ENCODE measurements at places on chromosomes 2 and 18.

GRCh38 chr18:2303517-2304238 is 267.6 kb downstream of the METTL4 start:
- no peak for DNase-seq

DNA sequence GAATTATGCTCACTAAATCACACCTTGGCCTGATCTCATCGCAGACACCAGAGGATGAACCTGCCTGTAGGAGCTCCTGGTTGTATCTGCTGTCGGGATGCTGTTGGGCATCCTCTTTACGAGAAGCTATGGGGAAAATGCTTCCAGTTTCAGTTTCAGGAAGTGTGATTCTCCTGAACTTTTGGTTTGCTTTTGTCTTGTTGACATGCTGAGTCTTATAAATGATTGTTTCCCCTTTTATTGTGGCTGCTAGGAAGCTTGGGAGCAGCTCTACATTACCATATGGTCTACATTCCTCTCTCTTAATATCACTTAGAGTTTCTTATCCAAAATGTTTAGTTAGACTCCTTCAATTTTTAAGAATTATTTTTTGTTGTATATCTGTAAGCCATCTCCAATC is 227.5 kb downstream of the MTX2 start:
- DNase-seq: no peak

DNA sequence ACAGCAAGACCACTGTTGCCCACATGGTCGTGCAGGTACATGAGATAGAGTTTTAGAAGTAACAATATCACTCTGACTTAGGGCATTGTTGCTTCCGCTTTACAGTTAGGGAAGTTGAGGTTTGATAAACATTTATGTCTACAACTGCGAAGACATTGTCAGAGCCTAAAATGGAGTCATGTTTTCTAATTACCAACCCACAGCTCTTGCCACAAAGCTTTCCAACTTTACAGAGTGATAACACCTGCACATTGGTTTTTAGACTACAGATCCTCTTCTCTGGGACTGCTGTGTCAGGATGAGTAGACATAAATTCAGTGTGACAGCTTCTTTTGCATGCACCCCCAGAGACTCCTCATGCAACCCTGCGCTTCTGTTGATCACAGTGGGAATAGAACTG is 119.0 kb downstream of the FEZ2 start:
- DNase-seq: no peak

GRCh38 chr2:46634905-46635304 is 155.5 kb downstream of the TMEM247 start:
- DNase-seq: no peak

GRCh38 chr2:74001781-74002504 is 17.2 kb downstream of the TET3 start:
- no peak for DNase-seq

DNA sequence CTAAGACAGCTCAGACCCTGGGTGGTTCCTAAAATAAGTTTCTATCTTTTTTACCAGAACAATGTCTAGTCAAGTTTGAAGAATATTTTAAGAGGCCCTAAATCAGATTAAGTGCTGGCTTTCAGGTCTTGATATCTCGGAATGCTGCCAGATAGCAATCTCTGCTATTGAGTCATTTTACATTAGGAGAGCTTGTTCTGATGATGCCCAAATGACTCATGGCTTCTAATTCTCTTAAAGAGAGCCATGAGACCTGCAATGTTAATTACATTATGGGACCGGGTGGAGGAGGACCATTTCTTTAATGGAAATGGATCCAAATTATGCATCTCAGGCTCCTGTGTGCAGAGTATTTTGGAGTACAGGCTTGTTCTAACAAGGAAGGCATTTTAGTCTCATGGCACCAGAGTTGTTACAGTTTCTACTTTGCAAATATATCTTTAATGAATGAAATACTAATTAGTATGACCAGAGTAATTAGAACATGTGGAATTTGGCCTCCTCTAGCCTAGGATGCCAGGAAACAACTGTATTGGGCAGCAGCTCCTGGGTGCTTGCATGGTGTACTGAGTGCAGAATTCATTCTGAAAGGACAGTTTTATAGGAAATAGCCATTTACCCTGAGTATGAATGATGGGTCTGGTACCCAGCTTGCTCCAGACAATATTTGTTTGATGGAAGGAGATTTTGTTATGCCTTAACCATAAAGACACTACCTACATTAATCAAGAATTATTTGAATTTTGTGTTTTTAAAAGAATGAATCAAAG is 94.0 kb upstream of the SULT1C3 start:
- no peak for DNase-seq

- DNase-seq: no peak
These were observed 50.4 kb downstream of the POLR1A start for GRCh38 chr2:86055314-86055713.

- no peak for DNase-seq
These were observed 303.0 kb downstream of the NDUFA10 start for GRCh38 chr2:239721991-239722759.

DNA sequence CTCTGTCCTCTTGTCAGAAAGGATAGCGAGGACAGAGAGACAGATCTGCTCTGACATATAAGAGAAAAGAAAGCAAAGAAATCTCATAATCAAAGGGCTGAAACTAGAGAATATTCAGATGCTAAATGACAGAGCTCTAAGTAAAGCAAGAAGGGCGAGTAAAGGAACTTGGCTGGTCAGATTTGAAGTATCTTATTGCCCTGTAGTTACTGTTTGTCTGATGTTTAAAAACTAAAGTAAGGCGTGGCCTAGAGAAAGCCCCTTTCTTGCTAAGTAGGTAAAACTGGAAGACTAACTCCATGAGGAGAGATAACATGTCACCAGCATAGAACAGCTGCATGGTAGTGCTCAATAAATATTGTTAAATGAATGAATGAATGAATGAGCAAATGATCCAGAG is 70.0 kb downstream of the CRACDL start:
- no peak for DNase-seq

- no peak for DNase-seq
These were observed 301.3 kb upstream of the ID2 start for GRCh38 chr2:8380566-8380965.

- DNase-seq: no peak
These were observed 7.7 kb downstream of the KCNF1 start for GRCh38 chr2:10919410-10919770.

DNA sequence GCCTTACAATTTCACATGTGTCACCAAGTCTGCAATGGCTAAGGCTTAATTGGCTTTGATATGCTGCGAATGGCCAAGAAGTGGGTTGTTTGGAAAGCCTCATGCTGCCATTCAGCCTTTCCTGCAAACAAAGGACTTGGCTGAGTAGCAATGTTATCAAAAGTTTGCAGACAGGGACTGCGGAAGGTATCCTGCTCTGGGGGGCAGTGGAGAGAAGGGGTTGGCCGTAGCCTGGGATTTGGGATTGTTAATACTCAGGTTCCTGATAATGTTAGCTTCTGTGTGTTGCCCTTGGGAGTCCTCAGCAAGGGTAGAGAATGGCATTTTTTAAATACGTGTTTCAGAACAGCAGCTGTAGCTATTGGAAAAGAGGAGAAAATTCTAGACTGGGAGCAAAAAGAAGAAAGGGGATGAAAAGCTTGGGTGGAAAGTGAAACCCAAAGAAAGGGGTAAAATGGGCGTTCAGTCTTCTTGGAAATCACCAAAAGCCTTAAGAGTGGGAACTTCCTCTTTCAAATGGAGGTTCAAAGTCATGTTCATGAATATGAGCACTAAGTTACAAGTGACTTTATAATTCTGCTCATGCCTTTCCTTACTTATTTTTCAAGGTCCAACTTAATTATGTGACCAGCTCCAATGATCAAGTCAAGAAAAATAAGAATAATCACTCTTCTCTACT is 325.1 kb downstream of the RNF144A start:
- no peak for DNase-seq

DNA sequence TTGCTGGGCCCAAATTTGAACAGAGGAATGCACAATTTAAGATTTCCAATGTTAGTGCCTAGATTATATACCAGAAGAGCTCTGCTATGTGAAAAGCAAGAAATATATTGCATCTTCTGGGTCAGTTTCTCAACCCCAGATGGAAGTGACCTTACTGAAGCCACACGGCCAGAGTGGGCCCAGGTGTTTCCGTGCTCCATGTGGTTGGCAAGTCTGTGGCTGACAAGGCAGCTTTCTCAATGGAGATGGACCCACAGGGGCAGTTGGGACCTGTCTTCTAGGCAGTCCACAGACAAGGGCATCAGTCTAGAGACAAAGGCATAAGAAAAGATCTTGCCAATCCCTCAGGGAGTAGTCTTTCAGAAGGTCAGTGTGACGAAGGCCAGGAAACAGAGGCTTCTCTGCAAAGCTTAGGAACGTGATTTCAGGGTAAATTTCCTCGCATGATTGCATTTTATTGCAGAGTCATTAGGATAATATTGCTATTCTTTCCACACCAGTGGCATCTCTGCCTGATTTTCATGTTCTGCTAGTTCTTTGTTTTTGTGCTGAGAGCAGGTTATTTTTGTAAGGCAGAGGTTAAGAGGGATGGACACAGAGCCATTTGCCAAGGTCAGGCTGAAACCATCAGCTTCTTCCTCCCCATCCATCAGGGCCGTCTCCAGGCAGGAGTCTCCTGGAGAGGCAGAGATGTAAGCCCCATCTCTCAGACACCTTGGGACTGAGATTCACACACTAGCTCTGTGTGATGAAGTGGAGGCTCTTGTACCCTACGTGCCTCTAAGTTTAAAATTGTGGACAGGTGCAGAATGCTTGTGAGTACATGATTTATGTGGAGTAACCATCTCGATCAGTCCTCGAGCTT is 202.1 kb downstream of the ANKRD30B start:
- no peak for DNase-seq

DNA sequence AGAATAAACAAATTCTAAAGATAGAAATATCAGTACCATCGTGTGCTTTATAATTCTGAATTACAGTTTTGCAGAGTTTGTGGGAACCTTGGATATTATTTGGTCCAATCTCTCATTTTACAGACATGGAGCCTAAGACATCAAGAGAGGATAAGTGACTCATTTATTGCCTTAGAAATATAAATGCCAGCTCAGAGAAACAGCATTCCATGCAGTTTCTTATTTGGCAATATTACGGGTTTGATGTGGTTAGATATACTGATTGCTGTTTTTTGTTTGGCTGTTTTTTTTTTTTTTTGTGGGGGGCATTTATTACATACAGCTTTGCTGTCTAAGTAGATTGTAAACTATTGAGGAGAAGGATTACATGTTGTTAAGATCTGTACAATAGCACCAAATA is 1241.1 kb upstream of the LRRTM1 start:
- no peak for DNase-seq

GRCh38 chr2:22486343-22486742 is 898.6 kb upstream of the KLHL29 start:
- no peak for DNase-seq

DNA sequence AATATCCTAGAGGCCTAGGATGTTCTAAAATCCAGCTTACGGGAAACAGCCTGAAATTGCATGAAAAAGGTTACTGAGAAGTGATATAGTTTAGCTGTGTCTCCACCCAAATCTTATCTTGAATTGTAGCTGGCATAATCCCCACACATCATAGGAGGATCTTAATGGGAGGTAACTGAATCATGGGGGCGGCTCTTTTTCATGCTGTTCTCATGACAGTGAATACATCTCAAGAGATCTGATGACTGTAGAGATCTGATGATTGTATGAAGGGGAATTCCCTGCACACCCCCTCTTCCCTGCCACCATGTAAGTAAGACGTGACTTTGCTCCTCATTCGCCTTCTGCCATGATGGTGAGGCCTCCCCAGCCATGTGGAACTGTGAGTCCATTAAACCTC is 385.6 kb upstream of the ID2 start:
- DNase-seq: no peak

GRCh38 chr2:130787841-130788240 is 32.5 kb downstream of the AMER3 start:
- no peak for DNase-seq

GRCh38 chr18:48791636-48792105 is 159.1 kb downstream of the SMAD7 start:
- DNase-seq: no peak

DNA sequence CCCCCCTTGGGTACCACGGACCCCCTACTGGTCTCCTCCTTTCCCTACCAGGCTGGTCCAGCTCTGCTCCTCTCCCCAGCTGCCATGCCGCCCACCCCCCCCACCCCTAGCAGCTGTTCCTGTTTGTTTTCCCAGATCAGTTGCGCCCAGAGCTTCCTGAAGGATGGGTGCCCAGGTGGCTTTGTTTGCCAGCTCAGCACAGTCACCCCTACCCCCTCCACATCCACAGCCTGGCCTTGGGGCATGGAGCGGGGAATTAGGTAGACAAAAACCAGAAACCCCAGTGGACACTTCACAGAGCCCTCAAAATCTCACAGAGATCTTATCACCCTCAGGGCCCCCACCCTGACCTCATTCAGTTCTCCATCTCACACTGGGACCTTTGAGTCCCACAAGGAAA is 3.7 kb upstream of the CRYBA2 start:
- no peak for DNase-seq

DNA sequence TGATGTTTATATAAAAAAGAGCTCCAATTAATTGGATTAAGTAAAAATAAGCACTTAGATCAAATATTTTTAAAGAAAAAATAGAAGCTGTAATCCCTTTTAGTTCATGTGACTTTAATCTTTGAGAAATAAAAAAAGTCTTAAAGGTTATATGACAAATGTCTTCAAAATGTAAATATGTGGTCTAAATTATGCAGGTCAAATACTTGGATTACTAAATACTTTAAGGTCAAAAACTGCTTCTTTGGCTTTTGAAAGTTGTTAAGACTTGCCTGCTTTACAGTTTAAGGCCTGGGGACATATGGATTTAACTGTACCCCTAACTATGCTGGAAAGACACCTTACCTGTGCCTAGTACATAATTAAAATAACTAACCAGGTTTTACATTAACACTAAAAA is 15.5 kb upstream of the PDK1 start:
- no peak for DNase-seq

DNA sequence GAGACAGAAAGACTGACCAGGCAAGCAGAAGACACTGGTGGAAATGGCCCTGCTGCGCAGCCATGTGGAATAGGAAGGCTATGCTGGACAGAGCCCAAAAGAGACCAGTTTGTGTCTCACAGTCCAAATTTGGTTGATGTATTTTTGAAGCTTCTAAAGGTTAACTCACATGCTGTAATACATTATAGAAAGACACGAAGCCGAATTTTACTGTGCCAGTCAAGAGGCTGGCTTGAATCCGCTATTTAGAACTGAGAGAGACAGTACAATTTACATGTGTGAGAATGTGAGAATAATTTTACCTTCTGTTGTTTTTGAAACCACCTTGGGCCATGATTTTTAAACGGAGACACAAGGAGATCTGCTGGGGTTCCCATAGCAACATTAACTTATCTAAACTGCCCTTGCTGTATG is 113.6 kb downstream of the METTL8 start:
- DNase-seq: no peak

DNA sequence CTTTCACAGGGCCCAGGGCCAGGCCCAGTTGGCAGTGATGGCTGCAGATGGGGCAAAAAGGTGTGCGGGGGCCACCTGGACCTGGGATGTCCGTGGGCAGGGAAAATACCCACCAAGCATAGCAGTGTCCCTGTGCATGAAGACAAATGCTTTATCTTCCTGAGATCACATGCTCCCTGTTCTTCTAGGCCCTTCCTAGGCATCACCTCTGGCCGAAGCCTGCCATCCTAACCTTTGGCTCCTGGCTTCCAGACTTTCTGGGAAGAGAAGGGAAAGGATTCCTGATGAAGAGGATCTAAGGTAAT is 105.0 kb upstream of the SMAD2 start:
- DNase-seq: no peak

Measured in DND-41 (cell line).